ENCODE measurements at places on chromosomes 1 and 21.
A peak's percentile ranks its signal among the peaks of the same experiment; 100 is the strongest.

GRCh38 chr1:26616881-26617280 is 78.9 kb upstream of the ARID1A start:
- DNase-seq = no peak

GRCh38 chr1:169090308-169090899 is 16.1 kb upstream of the ATP1B1 start:
- DNase-seq = no peak

GRCh38 chr1:236280438-236281197 is 1.1 kb downstream of the ERO1B start:
- no peak for DNase-seq

- DNase-seq = no peak
Observed at GRCh38 chr1:206465951-206466350, 4.3 kb upstream of the IKBKE start.

DNA sequence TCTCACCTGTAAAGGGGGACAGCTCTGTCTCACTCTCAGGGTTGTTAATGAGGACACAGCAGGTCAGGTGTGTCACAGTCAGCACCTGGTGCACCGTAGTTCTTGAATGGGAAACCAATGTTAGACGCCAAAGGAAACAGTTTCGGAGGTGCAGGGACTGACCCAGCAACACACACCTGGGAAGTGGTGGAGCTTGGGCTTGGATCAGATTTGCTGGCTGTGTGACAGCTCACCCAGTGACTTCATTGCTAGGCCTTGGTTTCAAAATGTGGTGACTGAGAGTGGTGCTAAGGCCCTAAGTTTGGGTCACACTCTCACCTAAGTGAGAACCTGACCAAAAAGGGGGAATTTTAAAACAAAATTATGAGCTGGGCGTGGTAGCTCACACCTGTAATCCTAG is 34.9 kb downstream of the ALPL start:
- no peak for DNase-seq

- no peak for DNase-seq
Observed at GRCh38 chr21:33753886-33754285, 111.6 kb downstream of the ITSN1 start.

- peak; percentile 48 for DNase-seq
Observed at GRCh38 chr1:201385299-201385891, 7.9 kb upstream of the TNNT2 start.

DNA sequence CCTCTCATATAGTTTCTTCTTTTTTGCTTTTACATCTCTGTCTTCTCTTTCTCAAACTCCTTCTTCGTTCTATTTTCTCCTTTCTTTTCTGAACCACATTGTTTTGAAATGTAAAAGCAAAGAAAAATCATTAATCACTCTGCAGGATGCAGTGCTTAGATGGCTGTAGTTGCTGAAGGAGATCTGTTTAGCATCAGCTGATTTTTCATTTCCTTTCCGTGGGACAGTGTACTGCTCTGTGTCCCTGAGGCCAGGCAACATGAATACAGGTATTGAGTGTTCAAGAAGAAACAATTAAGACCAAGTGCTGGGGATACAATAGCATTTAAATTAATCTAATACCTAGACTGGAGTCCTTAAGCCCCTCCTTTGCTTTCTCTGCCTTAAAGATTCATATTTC is 257.2 kb upstream of the SPAG17 start:
- DNase-seq = no peak

- no peak for DNase-seq
Observed at GRCh38 chr21:36702622-36702968, 3.7 kb downstream of the SIM2 start.

DNA sequence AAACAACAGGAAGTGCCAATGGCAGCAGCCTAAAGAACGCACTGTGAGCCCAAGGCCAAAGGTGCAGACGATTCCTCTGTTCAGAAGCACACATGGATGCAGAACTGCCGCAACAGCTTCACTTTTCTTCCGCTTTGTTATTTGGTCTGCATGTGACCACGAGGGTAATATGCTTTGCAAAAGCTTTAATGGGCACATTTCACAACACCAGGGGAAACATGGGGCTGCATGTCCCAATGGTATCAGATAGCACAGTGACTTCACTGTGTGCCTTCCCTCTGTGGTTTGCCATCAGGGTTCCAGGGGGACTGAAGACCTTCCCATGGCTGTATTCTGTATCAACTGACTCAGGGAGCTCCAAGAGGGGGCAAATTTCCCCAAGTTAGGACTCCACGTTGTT is 28.3 kb downstream of the THAP3 start:
- DNase-seq = no peak

DNA sequence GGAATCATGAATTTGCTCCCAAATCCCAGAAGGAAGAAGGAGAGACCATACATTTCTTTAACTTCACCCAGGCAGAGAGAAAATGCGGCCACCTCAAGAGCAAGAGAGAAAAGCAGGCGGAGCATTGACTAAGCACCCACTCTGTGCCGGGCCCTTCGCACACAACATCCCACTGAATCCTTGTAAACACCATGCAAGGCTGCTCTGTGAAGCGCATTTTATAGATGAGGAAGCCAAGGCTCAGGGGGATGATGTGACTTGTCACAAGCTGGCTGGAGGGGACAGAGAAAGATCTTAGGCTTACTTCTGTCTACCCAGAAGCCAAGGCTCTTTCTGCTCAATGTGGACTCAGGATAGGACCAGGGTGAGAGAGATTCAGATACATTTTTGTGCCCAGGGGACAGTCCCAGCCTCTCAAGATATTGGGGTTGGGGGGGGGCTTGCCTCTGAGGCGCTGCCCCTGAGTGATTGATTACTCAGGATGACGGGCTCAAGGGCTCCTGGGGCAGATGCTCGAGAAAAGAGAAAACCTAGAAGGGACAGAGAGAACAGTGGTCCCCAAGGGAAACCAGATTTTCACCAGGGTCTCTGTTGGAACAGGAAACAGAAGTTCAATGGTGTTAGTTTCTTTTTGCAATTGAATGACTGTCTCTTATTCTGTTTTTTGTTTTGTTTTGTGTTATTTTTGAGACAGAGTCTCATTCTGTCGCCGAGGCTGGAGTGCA is 19.5 kb downstream of the PADI2 start:
- DNase-seq = no peak

GRCh38 chr1:3173381-3173980 is 104.5 kb downstream of the PRDM16 start:
- DNase-seq = no peak

- DNase-seq = peak; percentile 29
Observed at GRCh38 chr21:38379147-38379546, 119.1 kb downstream of the ERG start.

GRCh38 chr1:245220381-245220985 is 65.7 kb downstream of the KIF26B start:
- DNase-seq = no peak

DNA sequence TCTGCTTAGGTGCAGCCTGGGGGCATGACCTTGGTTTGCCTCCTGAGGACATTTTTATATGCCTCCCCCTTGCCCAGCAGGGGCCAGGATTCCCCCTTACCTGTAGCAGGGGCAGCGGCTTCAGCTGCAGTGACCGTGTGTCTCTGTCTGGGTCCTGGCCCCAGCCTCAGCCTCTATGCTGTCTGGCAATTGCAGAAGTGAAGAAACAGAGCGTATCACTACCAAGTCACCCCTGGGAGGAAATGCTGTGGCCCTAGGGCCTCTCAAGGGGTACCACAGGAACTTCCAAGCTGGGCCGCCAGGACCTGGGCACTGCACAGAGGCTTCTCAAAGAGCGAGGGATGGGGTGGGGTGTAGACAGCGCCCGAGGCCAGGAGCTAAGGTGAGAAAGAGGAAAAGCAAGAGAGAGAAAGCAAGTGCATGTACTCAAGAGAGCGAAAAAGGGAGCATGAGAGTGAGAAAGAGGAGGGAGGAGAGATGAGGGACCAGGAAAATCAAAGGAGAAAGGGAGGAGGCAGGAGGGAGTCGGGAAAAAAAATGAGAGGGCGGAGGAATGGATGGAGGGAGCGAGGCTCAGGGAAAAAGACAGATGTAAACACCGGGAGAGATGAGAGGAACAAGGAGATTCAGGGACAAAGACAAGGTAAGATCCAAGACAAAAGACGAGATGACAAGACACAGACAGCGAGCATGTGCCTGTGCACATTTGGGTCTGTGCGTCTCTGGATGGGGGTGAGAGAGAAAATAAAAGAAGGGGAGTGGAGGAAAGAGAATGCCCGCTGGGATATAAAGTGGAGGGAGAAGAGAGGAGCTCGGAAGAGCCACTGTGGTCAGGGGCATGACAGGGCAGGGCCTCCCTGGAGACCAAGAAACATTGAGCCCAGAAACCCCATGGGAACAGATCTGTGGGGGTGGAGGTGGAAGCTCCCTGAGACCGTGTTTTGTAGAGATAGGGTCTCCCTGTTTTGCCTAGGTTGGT is at the start of gene PTAFR:
Gene PTAFR, minus strand, starts transcription at position 199 of the 979 bp plus-strand sequence. CDS start 25,669 bp downstream, outside the sequence.
- no peak for DNase-seq

GRCh38 chr21:40658311-40658710 is 188.6 kb downstream of the DSCAM start:
- no peak for DNase-seq

GRCh38 chr1:198087831-198088230 is 69.0 kb upstream of the NEK7 start:
- DNase-seq = no peak

DNA sequence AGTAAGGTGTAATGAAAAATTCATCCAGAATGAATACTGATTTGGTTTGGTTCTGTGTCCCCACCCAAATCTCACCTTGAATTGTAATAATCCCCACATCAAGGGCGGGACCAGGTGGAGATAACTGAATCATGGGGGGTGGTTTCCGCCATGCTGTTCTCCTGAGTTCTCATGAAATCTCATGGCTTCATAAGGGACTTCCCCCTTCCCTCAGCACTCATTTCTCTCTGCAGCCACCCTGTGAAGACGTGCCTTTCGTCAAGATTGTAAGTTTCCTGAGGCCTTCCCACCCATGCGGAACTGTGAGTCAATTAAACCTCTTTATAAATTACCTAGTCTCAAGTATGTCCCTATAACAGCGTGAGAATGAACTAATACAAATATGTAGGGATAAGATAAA is 5.5 kb upstream of the SYNJ1 start:
- no peak for DNase-seq

- DNase-seq = no peak
Observed at GRCh38 chr1:90730243-90731022, 13.3 kb upstream of the BARHL2 start.

DNA sequence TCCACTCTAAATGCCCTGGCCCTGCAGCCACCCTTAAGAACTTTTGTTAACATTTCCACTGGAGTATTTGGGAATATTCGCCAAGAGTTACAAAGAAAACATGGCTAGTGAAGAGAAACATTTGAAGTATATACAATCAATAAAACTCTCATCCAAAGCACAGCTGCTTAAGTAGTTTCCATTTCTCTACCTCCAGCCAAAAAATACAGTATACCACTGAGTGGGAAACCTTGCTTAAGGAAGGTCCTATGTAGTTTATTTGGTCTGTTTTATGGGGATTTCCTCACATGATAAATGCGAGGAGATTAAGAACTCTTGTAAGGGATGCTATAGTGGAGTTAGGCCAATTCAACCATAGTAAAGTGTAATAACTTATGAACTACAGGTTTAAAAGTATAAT is 382.5 kb downstream of the NEGR1 start:
- no peak for DNase-seq

DNA sequence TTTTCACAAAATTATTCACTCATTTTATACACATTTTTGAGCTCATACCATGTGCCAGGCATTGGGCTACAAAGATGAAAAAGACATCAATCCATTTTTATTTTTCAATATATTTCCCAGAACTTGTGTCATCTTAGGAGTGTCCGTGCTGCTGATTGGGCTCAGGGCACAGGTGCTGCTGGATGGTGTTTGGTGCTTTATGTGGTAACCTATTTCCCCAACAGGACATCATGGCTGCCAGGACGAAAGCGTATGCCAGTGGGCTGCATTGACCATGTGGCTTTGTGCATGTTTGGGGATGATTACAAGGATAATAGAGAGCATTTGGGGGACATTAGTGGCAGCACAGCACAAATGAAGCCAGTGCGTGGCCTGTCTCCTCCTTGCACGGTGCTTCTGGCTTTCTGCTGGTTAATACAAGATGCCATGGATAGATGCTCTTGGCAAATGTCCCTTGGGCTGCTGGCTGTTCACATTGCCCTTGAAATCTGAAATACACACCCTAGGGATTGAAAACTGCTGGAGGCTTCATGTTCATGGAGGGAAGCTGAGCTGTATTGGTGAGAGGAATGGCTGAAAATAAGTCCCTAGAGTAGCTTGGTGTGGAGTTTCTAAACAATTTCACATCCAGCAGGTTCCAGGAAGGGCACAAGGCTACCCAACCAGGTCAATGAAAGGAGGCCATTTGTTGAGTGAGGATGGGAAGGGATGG is 52.3 kb downstream of the TENT5C start:
- no peak for DNase-seq

GRCh38 chr1:182335771-182336566 is 55.6 kb downstream of the GLUL start:
- DNase-seq = no peak

- DNase-seq = no peak
Observed at GRCh38 chr1:192238421-192238820, 78.4 kb upstream of the RGS21 start.

GRCh38 chr1:175873290-175873935 is 130.0 kb upstream of the TNR start:
- no peak for DNase-seq

DNA sequence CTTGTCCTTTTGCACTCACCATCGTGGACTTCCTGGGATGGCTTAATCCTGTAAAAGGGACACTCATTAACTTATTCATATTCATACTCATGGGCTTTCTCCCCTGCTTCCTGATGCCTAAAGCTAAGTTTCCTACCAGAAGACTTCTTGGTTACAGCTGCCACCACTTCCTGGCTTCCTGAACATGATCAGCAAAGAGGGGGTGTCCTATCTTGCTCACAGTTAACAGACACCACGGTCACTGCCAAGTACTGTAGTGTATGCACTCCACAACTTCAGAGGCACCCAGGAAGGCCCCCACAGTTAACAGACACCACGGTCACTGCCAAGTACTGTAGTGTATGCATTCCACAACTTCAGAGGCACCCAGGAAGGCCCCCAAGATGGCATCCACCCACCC is 177.8 kb downstream of the SIPA1L2 start:
- DNase-seq = no peak

DNA sequence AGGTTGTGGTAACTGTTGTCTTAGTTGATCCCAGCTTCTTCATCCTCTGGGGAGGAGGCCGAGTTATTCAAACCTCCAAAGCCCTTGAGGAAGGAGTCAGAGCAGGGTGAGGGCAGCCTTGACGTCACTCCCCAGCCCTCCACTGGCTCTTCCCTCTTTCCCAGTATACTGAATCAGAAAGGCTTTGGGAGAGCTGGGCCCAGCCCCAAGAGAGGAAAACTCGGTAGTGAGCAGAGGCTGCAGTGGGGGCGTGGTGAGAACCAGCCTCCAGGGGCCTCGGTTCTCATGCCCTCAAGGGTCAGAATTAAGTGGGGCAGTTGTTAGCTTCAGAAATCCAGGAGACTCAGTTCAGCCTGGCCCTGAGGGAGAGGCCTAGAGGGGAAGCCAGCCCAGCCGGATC is 1.8 kb upstream of the GJA4 start:
- peak; percentile 17 for DNase-seq

GRCh38 chr1:153428073-153428638 is 11.8 kb downstream of the S100A7A start:
- no peak for DNase-seq

GRCh38 chr1:209704584-209704983 is at the start of gene HSD11B1:
Gene HSD11B1 (plus strand): TSS chr1:209704846. CDS start chr1:209704943, 97 bp downstream.
- peak; percentile 66 for DNase-seq

GRCh38 chr1:159443066-159443750 is 3.7 kb downstream of the OR10J1 start:
- DNase-seq = no peak

- peak; percentile 3 for DNase-seq
Observed at GRCh38 chr1:247415423-247416361, at the start of gene NLRP3. Gene NLRP3 (plus strand): TSS chr1:247416173. CDS start chr1:247418801, 2,628 bp downstream.
